ENCODE measurements at places on chromosomes 12 and 14.

DNA sequence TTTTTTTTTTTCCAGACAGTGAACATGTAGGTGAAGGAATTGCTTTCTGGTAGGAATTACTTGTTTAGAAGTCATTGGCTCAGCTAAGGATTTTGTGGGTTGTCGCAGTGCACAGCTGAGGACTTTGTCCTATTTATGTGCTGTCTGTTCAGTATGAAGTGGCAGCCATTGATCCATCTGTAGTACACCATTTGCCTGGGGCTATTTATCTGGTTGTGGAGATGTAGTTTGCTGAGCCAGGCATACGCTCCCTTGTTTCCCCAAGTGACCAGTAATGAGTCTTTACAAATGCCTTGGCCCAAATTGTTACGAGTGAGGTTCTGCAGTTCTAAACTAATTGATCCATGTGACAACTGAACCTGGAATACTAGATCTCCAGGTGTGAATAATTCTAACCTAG is 140.1 kb downstream of the NRXN3 start:
- no peak for DNase-seq

DNA sequence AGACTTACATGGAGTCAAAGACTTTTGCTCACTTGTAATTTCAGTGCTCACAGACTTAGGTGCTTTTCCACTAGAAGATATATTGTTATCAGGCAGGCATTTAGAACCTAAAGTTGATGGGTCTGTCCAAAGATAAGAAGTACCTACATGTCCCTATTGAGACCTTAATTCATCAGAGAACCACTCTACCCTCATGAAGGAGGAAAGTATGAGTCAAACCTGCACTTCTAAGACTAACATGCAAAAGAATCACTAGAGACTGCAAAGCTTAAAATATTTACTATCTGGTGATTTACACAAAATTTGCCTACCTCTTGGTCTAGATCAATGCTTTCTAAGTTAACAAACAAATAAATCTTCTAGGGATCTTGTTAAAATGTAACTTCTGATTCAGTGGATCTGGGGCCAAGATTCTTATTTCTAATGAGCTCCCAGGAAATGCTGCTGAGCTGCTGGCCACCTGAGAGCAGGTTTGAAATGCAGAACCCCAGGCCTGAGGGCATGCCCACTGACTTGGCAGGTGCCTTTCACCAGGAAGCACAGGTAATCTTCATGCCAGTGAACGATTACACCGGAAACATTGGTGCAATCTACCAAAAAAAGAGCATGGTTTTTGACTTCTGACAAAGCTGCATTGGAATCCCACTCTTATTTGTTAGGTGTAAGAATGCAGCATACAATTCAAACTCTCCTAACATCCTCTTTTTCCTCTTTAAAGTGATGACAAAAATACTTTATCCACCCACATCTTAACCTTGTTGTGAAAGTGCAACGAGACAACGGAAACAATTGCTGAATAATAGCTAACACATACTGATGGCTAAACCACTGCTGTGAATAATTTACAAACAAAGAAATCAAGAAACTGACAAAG is 214.2 kb downstream of the ADAMTS20 start:
- no peak for DNase-seq

- DNase-seq: no peak
Measured at GRCh38 chr12:116416166-116416565, 138.7 kb upstream of the MED13L start.

- DNase-seq: no peak
Measured at GRCh38 chr14:103115845-103116572, 7.3 kb upstream of the TNFAIP2 start.

GRCh38 chr14:97640031-97640430 is 842.8 kb downstream of the VRK1 start:
- DNase-seq: no peak

DNA sequence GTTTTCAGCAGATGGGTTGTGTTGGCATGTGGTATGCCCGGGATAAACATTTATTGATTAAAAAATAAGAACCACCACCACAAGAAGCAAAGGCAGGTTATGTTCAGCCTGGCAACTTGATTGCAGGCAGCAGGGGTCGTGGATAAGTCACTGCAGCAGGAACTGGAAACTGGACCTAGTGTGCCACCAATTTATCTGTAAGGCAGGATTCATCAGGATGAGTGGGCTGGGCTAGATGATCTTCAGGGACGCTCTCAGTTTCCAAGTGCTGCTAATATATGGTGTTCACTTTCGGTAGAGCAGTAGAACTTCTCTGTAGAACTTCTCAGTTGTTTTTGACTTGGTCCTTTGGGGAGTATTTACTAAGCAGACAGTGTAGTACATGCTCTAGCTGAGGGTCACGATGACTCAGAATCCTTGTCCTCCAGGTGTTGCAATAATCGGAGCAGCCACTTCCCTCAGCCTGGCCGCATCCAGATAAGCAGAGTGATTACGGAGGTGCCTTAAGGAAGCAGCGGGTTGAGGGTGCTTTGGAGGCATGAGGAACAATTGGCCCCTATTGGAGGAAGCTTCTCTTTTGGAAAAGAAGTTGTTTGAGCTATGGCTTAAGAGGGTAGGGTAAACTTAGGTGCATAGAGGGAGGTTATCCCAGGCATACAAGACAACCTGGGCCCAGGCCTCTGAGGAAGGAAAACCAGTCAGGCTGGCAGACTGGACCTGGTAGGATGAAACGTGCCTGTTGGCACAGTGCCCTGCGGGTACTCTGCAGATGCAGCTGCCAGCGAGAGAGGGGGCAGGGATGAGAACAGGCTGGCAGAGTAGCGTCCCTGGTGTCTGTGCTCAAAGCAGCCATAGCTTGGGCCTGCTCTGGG is 104.0 kb downstream of the GPR135 start:
- DNase-seq: no peak
